RWPE2 (cell line): ENCODE measurements at places on chromosomes 12 and 14.

- DNase-seq = no peak
These were observed 22.1 kb upstream of the BDKRB2 start for GRCh38 chr14:96182546-96182945.

DNA sequence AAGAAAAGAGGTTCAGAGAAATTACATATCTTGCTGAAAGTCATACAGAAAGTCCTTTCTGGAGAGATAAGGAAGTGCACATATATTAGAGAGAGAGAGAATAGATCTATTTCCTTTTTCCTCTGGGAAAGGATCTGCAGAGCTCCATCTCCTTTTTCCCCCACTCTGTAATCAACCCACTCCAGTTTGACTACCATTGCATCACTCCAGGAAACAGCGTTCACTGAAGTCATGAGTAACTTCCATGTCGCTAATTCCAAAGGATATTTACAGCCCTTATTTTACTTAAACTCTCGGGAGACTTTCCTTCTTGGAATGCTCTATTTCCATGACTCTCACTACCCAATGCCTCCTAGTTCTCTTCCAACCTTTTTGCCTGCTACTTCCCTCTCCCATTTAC lies 72.5 kb upstream of the PARP11 start:
- DNase-seq = no peak

DNA sequence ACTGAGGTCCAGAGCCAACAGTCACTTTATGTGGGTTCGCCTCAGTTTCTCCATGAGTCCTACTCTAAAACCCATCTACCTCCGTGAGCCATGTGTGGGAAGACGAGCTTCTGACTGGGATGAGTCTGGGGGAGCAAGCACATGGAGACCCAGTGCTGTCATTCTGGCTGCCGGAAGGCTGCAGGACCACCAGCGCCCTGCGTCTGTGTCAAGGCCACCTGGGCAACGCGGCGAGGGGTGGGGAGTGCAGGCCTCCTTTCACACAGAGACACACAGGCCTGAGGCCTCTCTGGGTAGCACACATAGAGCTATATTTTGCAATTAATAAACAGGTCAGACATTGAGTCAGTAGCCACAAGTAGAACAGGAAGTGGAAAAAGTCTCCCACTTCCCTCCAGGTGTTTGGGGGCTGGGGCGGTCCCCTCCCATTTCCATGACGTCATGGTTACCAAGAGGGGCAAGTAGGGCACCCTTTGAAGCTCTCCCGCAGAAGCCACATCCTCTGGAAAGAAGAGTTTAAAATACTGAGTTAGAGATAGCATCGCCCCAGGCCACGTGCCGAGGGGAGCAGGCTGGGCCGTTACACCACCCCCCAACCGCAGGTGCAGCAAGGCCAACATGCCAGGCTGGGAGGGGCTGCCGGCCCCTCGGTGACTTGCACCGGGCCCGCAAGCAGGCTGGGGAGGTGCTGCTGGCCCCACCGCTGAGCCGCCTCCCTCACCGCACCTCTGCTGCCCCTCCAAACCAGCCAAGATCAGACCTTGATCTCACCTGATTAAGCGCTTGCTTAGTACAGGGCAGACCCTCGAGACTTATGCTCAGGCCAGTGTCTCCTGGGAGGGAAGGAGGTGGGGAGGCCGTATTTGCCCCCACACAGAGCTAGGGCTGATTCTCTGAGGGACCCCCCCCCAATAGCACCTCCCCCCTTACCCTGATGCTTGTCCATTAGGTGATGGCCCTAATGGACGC lies 32.7 kb downstream of the DAD1 start:
- DNase-seq = peak; percentile 95

DNA sequence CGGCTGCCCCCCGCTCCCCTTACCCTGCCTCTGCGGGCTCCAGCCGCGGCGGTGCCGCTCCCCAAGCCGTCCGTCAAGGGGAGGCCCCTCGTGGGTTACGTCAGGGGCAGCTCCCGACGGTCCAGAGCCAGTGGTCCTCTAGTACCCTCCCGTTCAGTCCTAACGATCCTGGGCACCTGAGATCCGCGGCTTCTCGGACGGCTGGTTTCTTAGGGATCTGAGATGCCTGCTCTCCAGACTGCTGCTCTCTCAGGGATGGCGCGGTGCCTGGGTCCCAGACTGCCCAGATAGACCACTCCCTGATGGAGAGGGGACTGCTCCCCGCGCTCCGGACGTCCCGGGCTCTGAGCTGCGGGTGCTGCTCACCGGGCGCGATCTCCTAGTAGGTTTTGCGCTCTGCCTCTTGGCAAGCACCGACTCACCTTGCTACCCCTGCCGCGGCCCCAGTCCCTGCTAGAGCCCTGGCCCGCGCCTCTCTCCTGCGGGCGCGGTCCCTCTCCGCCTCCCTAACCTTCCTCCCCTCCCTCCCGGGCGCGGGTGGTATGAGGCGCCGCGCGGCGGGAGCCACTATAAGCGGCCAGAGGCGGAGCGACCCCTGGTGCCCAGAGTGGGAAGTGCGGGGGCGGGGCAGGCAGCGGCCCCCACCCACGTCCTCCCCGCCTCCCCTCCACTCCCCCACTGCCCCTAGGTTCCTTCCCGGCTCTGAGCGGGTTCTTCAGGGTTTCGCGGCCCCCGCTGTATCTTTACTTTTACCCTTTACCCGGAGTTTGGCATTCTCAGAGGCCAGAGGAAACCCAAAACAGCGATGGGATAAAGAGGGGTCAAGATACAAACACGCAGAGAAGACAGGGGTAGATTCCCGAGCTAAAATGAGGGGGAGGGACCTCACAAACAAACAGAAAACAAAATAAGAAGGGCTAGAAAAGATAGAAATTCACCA lies at the start of gene C1QL4:
TSS of gene C1QL4 (minus strand) at position 544 of the 940 bp plus-strand sequence. CDS start 711 bp downstream, outside the sequence.
- no peak for DNase-seq

- DNase-seq = no peak
These were observed 5.0 kb upstream of the CCND2 start for GRCh38 chr12:4268329-4269181.
